Fibroblast of skin of scalp (primary cell): ENCODE measurements at places on chromosomes 6 and 20.

- no peak for DNase-seq
Observed at GRCh38 chr6:50966986-50967385, 148.3 kb downstream of the TFAP2B start.

- no peak for DNase-seq
Observed at GRCh38 chr6:66065313-66065712, 358.3 kb upstream of the EYS start.

DNA sequence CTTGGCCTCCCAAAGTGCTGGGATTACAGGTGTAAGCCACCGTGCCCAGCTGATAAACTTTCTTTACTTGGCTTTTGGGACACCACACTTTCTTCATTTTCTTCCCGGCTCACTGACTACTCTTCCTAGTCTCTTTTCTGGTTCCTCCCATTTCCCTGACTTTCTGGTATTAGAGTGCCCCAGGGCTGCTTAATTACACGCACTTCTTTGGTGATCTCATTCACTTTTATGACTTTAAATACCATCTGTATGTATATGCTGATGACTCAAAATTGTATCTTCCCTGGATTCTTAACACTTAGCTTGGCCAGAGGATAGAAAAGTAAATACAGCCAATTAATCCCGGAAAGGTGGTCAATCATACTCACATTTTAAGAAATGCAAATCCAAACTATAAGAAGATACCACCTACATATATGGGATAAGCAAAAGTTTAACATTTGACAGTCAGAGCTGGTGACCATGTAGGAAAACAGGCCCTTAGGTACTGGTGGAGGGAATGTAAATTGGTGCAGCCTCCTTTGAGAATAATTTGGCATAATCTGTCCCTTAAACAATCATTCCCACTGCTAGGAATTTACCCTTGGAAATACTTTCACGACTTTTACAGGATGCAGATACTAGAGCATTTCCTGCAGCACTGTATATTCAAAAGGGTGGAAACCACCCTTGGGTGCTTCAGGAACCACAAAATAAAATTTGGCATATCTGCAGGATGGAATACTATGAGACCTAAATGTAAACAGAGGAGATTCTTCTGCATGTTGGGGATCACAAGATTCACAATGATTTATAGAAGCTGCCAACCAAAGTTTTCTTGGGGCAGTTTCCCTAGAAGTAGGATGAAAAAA is 9.4 kb upstream of the NANP start:
- no peak for DNase-seq

DNA sequence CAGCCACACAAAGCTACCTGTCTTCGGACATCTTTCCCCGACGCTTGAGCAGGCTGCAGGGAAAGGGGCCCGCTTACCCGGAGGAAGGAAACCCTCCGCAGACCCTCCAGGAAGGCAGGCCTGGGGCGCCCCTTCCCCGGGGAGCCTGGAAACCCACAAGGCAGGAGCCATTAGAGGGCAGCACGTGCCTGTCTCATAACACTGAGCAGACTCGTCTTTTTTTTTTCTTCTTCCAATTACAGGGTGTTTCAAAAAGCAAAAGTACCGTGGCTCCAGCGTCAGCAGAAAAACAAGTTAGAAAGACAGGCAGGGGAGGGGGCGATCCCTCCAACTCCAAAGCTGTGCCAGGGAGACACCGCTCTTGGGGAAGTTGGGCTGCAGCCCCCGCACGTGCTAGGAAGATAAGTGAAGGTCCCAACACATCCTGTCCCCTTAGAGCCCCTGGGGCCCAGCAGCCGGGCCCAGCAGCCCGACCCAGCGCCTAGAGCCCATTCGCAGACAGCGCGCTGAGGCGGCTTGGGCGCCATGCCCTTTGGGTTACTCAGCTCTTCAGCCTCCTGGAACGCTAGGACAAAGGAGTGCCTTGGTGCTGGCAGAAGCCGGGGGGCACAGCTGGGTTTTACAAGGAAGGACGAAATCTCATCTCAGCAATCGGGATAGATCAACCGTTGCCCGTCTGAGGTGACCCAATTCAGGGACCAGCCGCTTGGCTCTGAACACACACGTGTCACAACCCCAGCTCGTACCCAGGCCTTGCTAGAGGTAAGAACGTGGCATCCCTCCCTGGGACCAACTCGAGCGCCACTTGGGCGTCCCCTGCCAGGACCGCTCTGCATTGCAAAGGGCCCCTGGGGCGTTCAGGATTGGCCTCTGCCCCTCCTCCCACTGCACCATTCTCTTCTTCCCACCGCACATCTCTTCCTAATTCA is 136.3 kb downstream of the LY86 start:
- DNase-seq = peak; percentile 79

GRCh38 chr6:105620878-105621277 is 218.0 kb upstream of the PREP start:
- no peak for DNase-seq

- DNase-seq = no peak
Observed at GRCh38 chr6:36073587-36073986, 46.0 kb downstream of the MAPK14 start.

- DNase-seq = no peak
Observed at GRCh38 chr20:32397567-32398084, 39.5 kb downstream of the ASXL1 start.

GRCh38 chr6:34459899-34460593 is 5.8 kb upstream of the PACSIN1 start:
- peak; percentile 38 for DNase-seq

DNA sequence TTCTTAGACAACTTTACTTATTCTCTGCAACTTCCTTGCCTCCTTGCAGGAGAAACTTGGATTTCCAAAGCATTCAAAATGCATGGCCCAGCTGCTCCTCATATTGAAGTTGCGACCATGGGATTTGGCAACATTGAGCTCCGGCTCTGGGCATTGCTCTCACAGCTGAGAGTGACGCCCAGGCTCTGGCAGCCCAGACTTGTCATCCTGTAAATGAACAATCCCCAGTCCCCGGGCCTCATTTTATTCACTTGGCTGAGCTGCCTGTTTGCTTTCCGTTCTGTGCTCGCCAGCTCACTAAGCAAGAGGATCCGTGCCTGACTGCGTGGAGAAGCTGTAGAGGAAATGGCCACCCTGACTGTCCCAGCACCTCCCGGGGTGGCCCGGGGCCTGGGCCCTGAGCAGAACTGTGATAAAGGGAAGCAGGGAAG is 119.5 kb upstream of the CD93 start:
- DNase-seq = peak; percentile 18

DNA sequence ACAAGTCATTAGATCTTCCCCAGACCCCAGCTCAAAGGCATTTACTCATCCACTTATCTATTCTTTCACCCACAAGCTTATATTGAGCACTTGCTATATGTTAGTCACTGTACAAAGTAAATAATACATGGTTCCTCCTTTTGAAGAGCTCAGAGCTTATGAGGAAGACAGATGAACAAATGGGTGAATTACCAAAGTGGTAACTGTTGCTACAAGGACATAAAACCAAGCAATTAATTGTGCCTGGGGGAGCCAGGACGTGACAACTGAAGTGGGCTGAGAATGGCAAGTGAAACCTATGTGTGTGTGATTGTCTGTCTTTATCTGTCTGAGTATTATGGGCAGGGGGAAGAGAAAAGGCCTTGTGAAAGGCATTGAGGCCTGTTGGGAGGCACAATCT is 45.6 kb upstream of the AKIRIN2 start:
- DNase-seq = no peak

DNA sequence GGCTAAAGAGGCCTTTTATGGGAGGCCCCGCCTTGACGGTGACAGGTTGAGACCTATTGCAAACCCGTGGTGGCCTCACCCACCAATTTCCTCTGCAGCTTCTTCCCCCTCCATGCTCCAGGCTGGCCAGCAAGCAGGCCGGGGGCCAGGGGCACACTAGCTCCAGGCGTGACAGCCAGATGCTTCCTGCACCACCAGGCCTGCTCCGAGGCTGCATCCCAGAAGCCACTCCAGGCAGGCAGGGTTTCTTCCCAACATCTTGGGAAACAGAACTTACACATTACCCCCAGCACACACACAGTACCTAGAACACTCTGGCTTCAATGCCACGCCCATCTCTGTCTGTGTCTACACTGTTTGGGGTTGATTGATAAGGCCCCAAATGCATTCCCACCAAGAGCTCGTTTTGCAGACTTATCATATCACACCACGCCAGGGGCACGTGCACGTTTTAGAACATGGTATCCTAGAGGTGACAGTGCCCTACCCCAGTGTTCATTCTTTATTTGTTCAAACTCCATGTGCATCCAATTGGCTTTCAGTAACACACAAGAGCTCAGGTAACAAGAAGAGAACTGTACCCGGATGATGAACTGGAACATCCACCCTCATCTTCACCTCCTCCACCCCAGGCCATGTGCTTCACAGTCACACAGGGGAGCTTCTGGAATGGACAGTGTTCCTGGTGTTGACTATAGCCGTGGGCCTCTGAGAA is 221.4 kb upstream of the RREB1 start:
- DNase-seq = no peak

DNA sequence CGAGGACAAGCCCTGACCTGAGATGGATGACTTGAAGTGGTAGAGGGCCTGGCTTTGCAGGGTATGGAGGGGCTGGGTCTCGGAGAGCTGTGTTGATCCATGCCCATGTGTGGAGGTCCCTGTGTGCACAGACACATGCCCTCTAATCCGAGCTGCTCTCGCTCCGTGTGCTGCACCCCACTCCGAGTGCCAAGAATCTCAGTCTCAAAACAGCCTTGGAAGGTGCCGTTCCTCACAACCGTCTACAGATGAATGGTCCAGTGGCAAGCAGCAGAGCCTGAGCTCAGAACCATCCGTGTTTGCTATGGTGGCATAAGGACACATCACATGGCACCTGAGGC is 92.4 kb downstream of the RAMACL start:
- DNase-seq = no peak

DNA sequence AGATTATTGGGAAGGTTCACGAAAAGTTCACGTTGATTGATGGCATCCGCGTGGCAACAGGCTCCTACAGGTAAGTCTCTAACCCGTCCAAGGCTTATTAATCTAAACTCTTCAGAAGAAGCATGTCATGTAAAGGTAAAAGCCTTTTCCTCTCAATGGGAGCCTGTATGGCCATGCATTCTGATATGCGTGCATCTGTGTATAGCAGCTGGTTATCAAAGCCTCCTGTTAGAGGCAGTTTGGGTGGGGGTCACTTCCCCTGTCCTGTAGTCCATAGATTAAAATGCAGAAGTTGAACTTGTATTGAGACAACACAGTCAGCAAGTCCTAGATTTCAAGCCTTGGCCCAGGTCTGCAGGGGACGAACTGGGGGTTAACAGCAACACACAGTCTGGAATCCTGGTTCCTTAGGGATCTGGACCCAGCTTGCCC is 14.2 kb upstream of the DHX35 start:
- no peak for DNase-seq

GRCh38 chr6:145453376-145453775 is 281.9 kb downstream of the EPM2A start:
- no peak for DNase-seq

GRCh38 chr6:33661106-33661838 is 40.1 kb downstream of the ITPR3 start:
- no peak for DNase-seq

GRCh38 chr20:21214431-21214830 is 88.5 kb downstream of the KIZ start:
- DNase-seq = no peak

GRCh38 chr6:37210313-37210968 is 40.5 kb downstream of the PIM1 start:
- DNase-seq = peak; percentile 82

GRCh38 chr6:27619436-27619835 is 146.5 kb upstream of the ZNF184 start:
- no peak for DNase-seq

- DNase-seq = no peak
Observed at GRCh38 chr20:23190557-23190956, 104.4 kb upstream of the CD93 start.

DNA sequence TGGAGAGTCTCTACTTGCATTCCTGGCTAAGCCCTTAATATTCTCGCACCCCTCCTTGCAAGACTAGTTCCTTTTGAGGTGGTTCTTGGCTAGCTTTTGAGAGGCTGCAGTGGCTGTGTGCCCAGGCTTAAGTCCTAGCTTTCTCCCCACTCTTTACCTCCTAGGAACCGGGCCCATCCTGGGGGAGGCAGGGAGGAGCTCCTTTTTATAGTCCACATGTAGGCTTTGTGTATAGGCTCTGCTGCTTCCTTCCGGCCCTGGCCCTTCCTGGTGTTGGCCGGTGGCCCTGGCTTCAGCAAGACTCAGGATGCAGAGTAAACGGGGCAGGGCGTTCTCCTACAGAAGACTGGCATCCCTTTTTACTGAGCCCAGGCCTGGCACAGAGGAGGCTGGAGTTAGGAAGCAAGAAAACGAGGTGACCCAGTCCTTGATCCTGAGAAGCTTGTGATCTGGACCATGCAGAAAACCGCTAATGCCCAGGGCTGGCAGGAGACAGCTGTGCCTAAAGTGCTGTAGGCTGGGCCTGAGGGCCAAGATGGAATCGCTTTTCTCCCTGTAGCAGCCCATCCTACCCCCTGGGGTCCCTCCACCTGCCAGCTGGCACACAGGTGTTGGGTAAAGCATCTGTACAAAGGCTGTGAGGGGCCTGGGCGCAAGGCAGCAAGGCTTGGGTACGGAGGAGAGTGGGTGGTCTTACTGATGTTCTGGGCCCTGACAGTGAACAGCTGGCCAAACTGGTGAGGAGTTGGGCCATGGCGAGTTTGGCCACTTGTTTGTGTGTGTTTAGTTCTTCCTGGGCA is 8.7 kb downstream of the PLCG1 start:
- DNase-seq = no peak

DNA sequence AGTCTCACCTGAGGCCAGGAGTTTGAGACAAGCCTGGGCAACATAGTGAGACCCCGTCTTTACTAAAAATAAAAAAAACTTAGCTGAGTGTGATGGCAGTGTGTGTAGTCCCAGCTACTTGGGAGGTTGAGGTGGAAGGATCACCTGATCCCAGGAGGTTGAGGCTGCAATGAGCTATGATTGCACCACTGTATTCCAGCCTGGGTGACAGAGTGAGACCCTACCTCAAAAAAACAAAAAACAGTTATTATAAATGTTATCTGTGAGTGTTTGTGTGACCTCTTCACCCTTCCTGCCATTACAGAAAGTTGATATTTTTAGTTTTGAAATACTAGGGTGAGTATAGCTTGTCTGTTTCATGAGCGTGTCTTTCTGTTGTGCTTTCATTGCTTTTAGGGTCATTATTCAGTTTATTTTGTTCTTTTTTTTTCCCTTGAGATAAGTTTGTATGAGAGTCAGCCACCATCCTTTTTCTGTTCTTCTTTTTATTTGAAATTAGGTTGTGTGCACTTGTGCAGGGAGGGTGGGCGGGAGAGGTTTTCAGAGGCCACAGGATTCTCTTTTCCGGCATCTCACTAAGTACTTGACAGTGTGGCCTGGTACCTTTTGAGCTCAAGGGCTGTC is 26.2 kb downstream of the CDYL start:
- DNase-seq = no peak
